ENCODE measurements at places on chromosomes 7 and 10.

GRCh38 chr7:98186452-98187137 is 24.6 kb upstream of the BHLHA15 start:
- DNase-seq: no peak

- no peak for DNase-seq
Observed at GRCh38 chr10:88881922-88882645, 2.0 kb downstream of the STAMBPL1 start.

DNA sequence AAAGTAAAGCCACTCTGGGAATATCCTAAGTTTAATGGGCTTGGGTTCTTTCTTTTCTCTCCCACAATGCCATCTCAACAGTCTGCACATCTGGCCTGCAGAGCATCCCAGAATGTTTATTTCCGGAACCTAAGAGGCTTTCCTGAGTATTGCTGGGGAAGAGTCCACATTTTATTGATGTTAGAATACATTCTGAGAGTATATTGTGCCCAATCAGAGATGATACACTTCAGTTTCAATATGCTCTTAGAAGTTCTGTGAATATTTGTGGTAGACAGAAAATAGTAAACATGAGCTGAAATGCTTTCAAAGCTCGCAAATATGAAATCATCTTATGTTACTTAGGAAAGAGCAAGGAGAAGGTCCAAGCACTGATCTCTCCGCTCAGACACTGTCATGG is 200.6 kb downstream of the TWIST1 start:
- peak; percentile 58 for DNase-seq

DNA sequence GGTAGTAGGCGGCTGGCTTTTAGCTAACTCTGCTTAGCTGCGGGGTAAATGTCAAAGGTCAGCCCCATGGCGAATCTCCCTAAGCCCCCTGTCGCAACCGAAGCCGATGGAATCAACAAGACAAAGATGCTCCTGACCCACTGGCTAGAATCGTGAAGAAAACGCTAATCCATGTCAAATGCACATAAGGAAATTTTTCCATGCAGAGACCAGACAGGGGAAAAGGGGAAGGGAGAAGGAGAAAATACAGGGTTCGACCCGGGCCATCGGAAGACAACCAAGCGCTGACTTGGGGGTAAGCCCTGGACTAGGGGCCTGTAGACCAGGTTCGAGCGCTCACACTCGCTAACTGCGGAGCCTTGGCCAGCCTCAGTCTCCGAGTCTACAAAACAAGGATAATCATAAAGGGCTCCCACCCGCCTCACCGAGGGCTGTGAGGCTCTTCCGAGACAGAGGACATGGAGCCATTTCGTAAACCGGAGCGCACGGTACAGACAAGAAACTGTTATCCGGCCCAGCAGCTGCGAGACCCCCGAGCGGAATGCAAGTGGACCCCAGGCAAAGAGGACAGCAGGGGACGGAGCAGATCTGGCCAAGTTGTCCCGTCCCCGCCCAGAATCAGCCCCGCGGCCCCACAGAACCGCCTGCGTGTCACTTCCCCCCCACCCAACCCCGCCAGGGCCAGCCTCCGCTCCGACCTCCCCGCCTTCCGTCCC is 507 bp downstream of the SAR1A start:
- no peak for DNase-seq

DNA sequence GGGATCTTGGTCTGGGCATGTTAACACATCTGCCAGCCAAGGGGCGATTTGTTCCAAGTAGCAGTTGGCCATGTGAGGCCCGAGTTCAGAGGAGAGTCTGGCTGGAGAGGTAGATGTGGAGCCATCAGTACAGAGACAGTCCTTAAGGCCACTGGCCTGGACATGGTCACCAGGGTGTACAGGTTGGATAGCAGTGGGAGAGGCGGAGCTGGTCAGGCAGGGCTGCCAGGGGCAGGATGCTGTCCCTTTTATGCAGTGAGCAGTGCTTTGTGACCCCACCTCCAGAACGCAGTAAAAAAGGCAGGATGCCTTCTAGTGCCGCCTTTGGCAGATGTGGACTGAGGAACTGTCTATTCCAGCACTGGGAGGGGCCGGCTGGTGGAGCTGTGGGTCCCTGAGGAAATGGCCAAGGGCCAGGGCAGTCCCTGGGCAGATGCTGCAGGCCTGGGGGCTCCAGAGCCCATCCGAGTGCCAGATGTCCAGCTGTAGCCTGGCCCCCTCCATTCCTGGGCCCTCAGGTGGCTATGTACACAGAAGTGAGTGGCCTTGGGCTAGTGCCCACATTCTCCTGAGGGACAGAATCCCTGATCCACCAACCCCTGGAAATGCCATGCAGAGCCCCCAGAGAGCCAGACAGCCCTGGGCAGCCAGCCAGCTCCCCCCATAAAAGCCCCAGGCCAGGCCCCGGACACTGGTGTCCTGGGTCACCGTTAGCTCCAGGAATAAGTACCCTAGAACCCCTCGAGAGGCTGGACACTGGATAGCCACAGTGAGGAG is 17.2 kb upstream of the MYL7 start:
- DNase-seq: no peak

GRCh38 chr7:139230023-139230422 is 1.0 kb upstream of the UBN2 start:
- no peak for DNase-seq

- no peak for DNase-seq
Observed at GRCh38 chr7:91345449-91345848, 81.2 kb downstream of the FZD1 start.

- DNase-seq: no peak
Observed at GRCh38 chr10:6146013-6146785, 56.5 kb upstream of the PFKFB3 start.

- peak; percentile 4 for DNase-seq
Observed at GRCh38 chr7:79610313-79610712, 156.8 kb upstream of the MAGI2 start.

- no peak for DNase-seq
Observed at GRCh38 chr10:118534136-118534535, 61.3 kb downstream of the PRLHR start.

DNA sequence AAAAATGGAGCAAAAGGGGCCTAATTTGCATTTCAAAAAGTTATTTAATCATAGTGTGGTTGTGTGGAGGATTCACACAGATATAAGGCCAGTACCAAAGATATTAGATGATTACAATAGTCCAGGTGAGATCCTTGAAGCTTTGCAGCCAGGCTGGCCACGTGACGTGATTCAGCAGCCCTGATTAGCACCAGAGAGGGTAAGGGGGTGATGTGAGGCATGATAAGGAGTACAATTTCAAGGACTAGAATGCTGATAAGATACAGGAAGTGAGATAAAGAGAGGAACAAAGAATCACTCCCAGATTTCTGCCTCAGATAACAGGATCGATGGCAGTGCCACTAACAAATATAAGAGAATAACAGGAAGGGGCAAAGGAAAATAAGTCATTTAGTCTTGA is 108.4 kb upstream of the PALS2 start:
- no peak for DNase-seq

GRCh38 chr10:116978901-116979300 is 26.1 kb downstream of the SHTN1 start:
- no peak for DNase-seq

Data from GM04504 (cell line).